ENCODE measurements at places on chromosomes 3 and 15.

DNA sequence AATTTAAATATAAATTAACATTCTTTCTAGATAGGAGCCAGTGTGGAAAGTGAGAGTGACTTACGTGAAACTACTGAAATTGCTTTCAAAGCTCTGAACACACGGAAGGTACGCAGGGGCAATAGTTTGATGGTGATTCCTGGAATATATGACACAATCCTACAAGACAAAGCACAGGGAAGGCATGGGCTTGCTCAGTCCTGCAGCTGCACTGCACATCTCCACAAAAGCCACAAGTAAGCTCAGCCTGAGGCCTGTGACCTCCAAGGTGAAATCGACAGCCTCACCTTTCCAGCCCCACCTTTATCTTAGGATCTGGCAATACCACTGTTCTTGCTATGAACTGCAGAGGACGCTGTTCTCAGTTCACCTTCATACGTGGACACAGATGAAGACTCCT is 109.3 kb upstream of the SCN10A start:
- no peak for DNase-seq

DNA sequence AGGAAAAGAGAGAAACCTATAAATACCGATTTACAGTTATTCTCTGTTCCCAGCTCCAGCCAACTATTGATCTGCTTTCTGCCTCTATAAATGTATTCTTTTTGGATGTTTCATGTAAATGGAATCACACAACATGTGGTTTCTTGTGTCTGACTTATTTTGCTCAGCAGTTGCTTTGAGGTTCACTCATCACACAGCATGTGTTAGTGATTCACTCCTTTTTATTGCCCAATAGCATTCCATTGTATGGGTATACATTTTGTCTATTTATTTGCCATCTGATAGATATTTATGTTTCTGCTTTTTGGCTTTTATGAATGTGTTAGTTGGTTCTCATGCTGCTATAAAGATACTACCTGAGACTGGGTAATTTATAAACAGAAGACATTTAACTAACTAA is 23.6 kb downstream of the CCR1 start:
- DNase-seq: no peak

- DNase-seq: no peak
These were observed 5.9 kb upstream of the NMD3 start for GRCh38 chr3:161215185-161215584.

DNA sequence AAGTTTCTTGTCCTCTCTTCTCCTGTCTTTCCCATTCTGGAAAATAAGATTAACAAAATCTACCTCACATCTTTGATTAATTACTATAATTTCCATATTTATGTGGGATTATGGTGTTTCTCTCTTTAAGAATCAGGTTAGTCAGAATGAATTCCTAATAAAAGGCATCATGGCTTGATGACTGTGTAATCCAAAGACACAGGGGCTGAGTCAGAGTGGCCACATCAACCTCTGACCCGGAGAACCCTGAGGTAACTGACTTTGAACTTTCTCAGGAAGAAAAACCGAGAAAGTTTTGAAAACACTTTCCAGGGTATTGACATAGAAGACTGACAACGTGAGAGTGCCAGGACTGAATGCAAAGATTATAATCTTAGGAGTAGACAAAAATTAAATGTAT is 170.3 kb upstream of the MCTP2 start:
- no peak for DNase-seq

DNA sequence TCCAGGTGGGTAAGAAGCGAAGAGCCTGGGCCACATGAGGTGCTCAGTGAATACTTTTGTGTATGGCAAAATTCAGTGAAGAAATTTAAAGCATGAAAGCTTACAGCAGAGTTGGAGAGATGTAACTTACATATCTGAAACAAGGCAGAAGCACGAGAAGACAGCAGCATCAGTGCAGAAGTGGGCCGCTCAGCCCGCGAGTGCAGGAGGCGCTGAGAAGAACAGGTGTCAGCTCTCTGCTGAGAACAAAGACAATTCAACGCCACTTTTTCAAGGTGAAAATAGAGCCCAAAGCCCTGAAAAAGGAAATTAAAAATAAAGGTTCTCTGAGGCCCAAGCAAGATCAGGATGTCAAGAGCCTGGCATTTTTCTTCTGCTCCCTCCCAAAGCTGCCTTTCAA is 58.3 kb downstream of the RBPMS2 start:
- no peak for DNase-seq

DNA sequence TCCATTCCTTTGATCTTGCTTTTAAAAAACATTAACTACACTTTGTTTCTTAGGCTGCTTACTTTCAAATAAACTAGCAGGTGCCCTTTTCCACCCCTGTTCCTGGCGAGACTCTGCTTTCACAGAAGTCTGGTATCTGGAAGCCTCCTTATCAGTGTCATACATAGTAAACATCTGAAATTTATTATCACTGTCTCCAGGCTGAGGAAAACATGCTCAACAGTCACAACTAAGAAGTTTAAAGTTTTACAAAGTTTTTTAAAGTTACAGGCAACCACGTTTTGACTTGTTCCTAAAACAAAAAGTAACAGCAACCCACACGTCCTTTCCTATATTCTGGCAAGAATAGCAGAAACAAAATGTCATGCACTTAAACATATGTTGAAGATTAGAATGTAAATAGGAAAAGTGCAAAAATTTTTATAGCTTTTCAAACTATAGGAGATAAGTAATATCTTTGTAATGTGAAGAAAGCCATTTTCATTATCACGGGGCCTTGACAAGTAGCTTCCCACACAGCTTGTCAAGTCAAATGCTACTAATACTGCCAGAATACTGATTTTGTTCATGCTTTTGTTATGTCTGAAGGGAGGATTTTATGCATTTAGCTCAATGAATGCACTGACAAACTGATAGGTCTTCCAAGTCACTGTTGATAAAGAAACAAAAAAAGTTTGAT is 275.2 kb upstream of the KCNMB2 start:
- no peak for DNase-seq

DNA sequence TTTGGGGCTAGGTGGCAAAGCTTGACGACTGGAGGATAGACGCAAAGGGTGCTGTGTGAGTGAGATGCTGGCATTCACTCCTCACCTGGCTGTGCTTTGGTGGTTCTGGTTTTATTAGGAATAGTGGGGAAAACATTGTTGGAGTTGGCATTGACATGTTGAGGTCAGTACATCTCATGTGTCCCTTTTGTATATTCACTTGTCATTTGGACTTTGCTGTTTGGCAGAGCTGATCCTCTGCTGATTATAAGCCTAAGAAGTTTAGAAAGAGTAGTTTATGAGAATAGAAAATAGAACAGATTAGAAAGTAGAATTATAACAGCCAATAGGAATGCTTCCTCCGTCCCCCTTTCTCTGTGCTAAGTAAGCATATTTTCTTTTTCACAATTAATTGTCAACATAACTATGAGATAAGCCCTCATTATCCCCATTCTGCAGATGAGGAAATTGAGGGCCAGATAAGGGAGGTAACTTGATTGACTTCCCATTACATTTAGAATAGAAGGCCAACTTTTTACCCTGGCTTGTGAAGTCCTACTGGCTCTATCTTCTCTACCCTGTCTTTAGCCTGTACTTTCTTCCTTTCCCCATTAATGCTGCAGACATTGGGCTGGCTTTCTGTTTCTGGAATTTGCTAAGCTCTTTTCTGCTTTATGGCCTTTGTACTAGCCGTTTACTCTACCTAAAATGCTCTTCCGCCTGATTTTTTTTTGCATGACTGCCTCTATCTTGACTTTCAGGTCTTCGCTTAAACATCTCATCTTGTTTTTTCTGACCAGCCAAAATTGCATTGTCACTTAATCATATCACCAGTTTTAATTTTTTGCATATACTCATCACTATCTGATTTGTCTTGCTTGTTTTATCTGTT is 12.8 kb downstream of the ITPR1 start:
- no peak for DNase-seq

DNA sequence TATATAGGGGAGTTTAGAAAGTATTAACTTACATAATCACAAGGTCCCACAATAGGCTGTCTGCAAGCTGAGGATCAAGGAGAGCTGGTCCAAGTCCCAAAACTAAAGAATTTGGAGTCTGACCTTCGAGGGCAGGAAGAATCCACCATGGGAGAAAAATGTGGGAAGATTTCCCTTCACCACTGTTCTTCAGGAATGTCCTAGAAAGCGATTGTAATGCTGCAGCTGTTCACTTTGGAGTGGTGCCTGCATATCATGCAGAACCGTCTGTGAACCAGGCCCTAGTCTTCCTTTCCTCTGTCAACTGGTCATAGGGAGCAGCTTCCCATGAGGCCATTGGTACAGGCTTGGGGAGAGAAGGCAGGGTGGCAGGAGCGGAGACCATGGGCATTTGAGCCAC is 497.9 kb upstream of the ARPP21 start:
- DNase-seq: no peak

GRCh38 chr3:133821767-133822638 is 16.4 kb downstream of the SRPRB start:
- DNase-seq: peak; percentile 75

DNA sequence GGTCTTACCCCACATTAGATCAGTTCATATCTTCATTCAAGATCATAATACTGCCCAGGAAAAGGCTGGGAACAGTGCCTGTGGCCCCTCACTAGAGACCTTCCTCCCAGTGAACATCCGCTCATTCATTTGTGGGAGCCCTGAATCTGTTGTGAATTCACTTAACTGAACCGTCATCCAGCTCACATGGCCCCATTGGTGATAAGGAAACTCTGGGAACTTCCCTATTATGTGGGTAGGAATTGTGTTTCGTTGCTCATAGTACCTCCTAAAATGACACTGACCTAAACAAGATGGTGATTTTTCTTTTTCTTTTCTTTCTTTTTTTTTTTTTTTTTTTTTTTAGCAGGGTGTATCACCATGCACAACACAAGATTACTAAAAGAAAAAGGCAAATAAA is 6.8 kb upstream of the MESP2 start:
- no peak for DNase-seq

DNA sequence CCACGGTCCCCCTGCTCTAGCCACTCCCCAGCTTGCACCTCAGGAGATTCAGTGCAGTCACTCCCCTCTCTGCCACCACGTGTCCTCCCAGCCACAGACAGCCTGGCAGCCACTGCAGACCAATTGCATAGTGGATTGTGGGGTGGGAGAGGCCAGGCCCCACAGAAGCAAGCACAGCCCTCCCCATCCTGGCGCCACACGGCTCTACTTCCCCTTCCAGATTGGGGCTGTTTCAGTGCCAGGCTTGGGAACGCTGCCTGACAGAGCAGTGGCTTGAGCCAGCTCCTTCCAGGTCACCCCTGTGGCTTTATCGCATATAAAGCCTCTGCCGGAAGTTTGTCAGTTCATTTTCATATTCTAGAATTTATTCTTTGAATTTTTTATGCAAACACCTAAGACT is 90.7 kb downstream of the TMEM266 start:
- no peak for DNase-seq

DNA sequence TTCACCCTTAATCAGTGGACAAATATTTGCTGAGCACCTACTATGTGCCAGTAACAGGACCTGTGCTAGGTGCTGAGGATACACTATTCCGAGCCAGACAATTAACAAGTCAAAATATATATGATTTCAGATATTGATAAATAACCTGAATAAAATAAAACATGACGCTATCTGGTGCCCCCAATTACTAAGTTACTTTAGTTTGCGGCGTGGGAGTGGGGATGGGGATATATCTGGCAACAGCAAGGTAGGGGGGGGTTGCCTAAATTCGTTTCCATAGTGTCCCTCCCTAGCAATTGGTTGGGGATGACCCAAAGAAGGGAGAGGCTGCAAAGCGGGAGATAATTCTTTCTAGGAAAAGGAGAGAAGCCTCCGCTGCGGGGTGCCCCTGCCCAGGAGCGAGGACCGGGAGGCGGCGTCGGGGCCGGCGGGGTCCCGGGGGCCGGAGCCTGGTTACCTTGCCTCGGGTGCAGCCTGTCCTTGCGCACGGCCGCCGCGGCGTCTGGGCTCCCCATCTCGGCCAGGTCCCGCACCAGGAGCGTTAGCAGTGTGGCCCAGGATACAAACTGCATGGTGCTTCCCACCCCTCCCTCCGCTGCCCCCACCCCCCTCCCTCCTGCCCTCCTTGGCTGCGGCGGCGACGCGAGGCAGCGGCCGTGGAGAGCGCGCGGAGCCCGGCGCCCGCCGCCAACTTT is 567 bp downstream of the ADAMTS9 start:
- no peak for DNase-seq

- peak; percentile 95 for DNase-seq
These were observed 172.7 kb downstream of the WDR72 start for GRCh38 chr15:53586799-53587198.

DNA sequence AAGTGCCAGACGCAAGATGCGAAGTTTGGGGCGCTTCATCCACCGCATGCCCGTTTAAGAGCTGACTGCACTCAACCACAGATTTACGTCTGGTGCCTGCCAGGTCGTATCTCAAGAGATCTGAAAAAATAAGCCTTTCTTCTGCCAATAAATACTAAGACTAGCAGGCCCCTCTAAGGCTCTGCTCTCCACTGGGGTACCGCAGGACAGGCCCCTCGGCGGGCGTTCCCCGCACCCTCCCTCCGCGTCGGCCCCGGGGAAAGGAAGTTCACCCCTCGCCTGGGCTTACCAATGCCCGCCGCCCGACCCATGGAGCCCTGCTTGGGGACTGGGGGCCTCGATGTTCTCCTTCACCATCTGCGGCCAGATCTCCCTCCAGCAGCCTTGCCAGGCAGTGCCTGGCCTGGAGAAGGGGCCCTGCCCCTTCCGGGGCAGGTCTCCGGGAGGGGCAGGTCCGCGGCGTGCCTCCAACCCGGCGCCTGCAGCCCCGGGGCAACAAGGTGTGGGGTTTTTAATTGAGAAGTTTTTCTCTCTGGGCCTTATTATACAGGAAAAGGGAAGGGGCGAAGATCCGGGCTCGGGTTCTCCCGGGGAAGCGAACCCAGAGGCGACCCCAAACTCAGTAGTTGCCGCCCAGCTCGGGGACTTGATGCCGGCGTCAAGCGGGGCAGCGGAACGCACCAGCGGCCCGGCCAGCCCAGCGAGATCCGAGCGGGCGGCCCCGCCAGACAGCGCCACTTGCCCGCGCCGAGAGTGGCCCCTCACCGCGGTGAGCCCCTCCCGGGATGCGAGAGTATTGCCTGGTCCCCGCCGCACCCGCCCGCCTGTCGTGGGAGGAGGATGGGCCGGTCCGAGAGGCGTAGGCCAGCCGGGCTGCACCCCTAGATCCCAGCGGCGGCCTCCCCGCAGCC is 735 bp downstream of the GOLGA8B start:
- DNase-seq: peak; percentile 74
